ENCODE measurements at places on chromosomes 6 and 20.
A peak's percentile ranks its signal among the peaks of the same experiment; 100 is the strongest.

DNA sequence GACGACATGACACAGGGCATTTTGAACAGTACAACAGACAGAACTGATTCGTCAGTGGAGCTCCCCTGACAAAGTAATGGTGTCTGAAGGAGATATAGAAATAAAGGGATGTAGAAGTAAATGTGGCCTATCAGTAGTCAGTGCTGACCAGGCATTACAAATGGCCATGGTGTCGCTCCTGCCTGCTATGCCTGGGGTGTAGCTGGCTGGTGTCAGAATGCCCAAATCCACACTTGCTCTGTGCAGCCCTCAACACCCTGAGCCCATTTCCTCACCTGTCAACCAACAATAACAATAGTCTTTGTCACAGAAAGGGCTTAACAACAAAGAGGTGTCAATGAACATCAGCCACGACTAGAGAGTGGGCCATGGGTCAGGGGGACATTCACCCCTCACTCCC, 53.2 kb downstream of the MAP3K5 start:
- DNase-seq, result no peak

GRCh38 chr6:160217073-160217472, 41.5 kb downstream of the SLC22A2 start:
- no peak for DNase-seq

DNA sequence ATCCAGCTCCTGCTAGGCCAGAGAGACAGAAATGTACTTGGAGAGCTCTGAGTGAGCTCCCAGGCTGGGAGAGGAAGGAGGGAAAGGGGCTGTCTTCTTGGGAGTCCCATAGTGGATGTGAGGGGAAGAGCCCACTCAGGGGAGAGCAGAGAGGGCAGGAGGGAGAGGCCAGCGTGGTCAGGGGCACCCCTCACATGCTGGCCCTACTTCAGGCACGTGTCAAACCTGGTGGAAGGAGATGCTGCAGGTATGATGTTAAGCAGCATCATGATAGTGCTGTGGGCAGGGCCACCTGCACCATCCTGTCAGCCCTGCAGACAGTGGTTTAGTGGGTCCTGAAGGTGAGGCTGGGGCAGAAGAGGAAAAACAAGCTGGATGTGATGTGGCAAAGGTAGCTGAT, 265.4 kb upstream of the RNF24 start:
- no peak for DNase-seq

- DNase-seq, result no peak
Observed at GRCh38 chr6:77653816-77654215, 977 bp downstream of the MEI4 start.

GRCh38 chr6:81451787-81452186, 300.7 kb downstream of the TENT5A start:
- DNase-seq, result no peak

- DNase-seq, result no peak
Observed at GRCh38 chr6:47716207-47716606, 17.8 kb downstream of the ADGRF4 start.

DNA sequence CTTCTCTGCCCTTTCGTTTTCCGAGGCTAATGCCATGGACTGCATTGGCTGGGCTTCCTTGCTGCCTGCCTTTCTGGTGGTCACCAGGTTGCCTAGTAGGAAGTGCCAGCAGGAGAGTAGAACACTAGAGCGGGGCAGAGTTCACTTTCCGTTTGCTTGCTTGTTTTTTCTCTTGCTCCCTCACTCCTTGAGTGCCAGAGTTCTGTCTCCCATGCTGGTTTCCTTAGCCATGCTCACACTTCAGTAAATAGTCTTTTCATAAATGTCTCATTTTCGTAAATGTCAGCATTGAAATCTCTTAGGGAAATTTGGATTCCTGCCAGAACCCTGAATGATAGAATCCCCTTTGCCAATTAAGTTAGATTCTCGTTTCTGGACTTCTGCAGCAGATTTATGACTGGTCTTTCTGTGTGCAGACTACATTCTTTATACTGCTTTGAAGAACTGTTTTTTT, 63.9 kb downstream of the FAM83B start:
- no peak for DNase-seq

GRCh38 chr6:32889533-32889932, 35.5 kb downstream of the PSMB9 start:
- DNase-seq, result no peak

- DNase-seq, result peak; percentile 60
Observed at GRCh38 chr6:159169193-159169555, at the start of gene FNDC1. Gene FNDC1 (plus strand): TSS chr6:159169400. CDS start chr6:159169597, 197 bp downstream.

GRCh38 chr6:14932485-14933182, 313.2 kb upstream of the JARID2 start:
- no peak for DNase-seq

DNA sequence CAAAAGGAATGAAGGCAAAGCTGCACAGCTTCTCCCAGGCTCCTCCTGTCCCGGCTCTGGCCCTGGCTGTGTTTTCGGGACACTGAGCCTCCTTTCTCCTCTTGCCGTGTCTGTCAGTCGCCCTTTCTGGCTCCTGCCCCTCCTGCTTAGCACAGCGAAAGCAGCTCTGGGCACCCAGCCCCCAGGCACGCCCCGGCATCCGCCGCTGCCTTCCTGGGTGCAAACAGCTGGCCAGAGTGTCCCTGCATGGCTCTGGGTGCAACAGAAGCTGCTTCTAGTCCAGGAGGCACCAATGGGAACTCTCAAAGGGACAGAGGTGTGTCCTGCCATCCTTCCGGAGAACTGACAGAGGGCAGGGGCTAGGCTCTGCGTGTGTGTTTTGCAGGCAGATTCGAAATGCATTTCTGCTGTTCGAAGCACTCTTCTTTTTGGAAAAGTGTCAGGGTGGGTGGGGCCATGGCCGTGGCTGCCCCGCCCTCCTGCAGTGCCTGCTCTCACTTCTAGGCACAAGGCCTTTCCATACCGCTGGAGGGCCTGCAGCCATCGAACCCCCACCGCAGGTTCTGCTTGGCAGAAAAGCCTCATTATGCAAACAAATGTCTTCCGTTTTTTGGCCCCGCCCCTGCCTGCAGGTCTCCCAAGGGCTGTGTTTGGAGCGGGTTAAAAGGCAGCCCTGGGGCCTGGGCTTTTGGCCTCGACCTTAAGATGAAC, 15.5 kb downstream of the COL9A3 start:
- DNase-seq, result no peak

DNA sequence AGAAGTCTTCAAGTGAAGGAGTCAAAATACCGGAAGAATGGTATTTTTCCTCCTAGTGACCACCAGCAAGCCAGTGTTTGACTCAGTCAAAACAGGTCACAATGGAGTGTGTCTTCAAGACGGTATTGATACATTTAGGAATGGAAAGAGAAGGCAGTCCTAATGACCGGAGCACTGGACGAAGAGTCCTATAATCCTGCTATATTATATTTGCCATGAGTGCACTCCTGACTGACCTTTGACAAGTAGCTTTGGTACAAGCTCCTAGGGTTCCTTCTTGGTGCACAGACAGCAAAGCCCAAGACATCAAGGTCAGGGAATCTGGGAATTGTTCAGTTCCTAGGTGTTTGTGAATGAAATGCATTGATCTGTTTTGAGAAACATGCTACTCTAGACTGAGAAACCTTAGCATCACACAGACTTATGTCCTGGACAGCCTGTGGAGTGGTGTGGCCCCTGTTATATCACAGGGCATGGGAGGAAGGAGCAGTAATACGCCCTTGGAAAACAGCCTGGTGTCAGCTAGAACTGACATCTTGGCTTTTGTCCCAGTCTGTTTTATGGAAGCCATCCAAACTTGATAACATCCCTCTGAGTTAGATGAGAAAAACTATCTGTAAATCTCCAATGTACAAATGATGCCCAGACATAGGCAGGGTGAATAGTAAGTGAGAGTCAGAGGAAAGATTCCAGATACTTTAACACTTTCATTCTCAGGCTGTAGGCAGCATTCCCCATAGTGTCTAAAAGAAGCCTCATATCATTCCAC, 18.5 kb downstream of the NOX3 start:
- DNase-seq, result no peak

DNA sequence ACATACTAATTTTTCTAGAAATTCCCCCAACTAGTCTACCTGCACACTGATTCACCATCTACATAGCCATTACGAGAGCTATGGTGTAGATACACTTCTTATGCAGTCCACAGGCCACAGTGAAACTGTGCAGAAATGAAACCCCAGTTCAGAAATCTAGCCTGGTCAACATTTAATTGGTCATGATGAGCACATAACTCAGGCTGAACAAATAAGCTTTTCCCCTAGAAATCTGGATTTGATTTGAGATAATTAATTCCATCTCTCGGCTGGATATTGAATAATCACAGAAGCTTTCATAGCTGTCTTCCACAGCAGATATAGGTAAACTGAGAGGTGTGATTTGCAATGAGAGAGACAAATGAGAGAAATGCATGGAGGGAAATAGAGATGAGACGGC, 22.6 kb upstream of the TINAG start:
- DNase-seq, result no peak

DNA sequence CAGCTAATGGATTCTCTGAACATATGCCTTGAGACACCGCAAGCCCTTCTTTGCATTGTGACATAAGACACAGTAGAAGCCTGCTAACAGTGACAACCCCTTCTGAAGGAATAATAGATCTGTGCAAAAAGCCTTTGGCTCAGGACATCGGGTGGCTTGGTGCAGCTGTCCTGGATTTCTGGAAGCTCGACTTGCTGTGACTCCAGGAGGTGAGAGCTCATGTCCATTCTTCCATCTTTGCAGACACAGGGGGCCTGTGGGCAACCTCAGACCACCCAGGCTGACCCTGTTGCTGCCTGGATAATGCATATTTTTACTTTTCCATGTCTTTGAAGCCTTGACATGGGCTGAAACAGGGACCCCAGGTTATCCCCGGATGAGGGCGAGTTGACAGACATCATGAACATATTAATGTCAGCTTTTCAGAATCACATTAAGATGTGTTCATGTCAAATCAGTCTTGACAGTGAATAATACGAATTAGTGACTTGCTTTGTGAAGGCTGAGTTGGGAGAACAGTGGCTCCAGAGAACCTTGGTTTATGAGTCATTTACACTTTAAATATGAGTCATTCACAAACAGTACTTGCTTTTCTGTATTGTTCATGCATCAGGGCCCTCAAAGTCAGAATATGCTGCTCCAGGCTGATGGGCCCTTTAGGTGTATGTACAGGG, 66.8 kb upstream of the IYD start:
- no peak for DNase-seq

DNA sequence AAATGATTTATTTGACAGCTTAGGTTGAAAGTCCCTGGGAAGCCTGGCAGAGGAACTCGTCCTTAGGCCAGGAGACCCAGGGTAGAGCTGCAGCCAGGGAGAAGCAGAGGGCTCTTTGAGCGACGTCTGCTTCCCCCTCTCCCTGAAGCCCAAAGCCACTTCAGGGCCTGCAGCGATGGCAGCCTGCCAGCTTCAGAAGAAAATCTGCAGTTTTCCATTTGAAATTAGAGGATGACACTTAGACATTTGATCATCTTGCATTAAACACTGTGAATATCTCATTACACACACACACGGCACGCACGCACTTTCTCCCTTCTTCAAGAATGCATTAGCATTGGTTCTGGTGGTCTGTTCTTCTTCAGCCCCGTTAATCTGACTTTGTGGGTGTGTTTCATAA, 96.5 kb downstream of the PLEKHG1 start:
- DNase-seq, result no peak

GRCh38 chr20:25686081-25687067, 10.3 kb downstream of the ZNF337 start:
- DNase-seq, result no peak

DNA sequence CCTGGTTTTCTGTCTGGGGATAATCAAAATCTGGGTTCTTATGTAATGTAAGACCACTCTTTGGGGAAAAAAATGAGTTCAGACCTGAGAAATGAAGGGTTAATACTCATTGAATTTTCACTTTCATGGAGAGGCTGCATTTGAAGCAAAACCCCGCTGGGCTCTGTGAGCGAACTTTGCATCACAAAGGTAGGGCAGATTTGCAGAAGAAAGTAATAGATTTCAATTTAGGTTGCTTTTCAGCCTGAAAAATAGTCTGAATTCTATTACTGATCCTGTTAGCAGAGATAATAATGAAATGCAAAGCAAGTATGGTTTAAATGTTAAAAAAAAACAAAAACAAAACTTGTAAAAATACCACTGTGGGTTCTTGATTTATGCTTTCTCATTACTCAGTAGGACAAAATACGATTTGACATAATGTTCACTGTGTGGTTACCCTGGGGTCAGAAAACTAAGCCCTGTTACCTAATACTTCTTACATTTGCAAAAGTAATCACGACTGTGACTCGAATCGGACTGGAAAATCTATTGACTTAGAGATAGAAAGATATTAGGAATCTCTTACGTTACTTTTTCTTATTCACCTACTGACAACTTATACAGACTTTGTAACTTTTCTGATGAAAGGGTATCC, 72.2 kb downstream of the UST start:
- DNase-seq, result no peak

DNA sequence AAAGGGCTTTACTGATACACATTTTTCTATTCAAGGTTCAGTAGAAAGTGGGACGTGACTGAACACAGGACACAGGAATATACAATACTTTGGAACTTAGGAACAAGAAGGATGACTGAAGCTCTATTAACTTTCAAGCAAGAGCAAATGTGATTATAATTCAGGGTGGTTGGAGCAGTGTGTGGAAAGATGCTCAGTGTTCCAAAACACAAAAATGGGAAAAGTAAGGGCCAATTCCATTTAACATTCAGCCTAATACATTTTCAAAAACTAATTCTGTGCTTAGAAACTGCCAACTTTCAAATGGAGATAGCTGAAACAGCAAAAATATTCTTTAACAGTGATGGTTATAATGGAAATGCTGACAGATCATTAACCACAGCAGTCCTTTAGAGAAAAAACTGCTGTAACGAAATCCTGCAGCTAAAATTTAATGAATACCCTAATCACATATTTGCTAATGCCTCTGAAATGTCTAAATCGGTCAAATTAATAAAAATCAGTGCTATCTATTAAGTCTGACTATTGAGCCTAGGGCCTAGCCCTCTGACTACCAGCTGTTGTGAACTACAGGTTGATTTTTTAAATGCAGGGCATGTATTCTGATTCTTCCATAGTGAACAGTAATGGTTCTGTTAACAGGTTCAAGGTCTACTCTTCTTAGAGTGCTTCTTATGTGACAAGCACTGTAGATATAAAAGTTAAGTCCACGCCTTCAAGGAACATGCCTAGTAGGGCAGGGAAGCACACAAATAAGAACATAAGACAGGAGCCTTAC, 45.9 kb downstream of the RARS2 start:
- DNase-seq, result no peak

GRCh38 chr6:169960886-169961611, 209.6 kb downstream of the ERMARD start:
- DNase-seq, result no peak

All from T-helper 9 cell (primary cell).